ENCODE measurements at places on chromosomes 11 and 22. TPM values are rescaled to one million over a fixed set of nuclear protein-coding genes. Genes with fewer than 3 reads are reported as not detected.

The FXYD6 gene
- not detected for total RNA-seq

The TEX54 gene
- total RNA-seq: not detected

The MS4A6A gene
- not detected for total RNA-seq

The C11orf97 gene
- not detected for total RNA-seq

The LRP4 gene
- total RNA-seq: 0.52 TPM

The ZNF215 gene
- total RNA-seq: 0.99 TPM

The MYOD1 gene
- total RNA-seq: not detected

The BSX gene
- total RNA-seq: not detected

The SLC5A1 gene
- not detected for total RNA-seq

The RCOR2 gene
- 0.19 TPM for total RNA-seq

The MS4A7 gene
- total RNA-seq: not detected

The SLC29A2 gene
- total RNA-seq: 6.6 TPM

The PATE2 gene
- total RNA-seq: not detected

The KIAA0930 gene
- total RNA-seq: 16.6 TPM

The GAB4 gene
- total RNA-seq: not detected

The SMC1B gene
- total RNA-seq: 1.1 TPM

The CNIH2 gene
- 1.2 TPM for total RNA-seq

The GRIK4 gene
- total RNA-seq: not detected

The OR10G4 gene
- total RNA-seq: not detected

The TCN1 gene
- not detected for total RNA-seq

The YPEL1 gene
- total RNA-seq: 0.88 TPM

The MYEOV gene
- not detected for total RNA-seq

The TESMIN gene
- total RNA-seq: 7.3 TPM

The PATE1 gene
- total RNA-seq: not detected

The TRPC6 gene
- total RNA-seq: not detected

The DRD4 gene
- 1.2 TPM for total RNA-seq

The API5 gene
- total RNA-seq: 147 TPM

The ATF4 gene
- total RNA-seq: 589 TPM

The MMP7 gene
- total RNA-seq: not detected

The C22orf15 gene
- 1.4 TPM for total RNA-seq

The DDT gene
- 107 TPM for total RNA-seq

The RAG2 gene
- not detected for total RNA-seq

The SCT gene
- not detected for total RNA-seq

The SEPTIN5 gene
- 0.81 TPM for total RNA-seq

The DNAJB13 gene
- total RNA-seq: 0.26 TPM

The APOL4 gene
- total RNA-seq: 0.20 TPM

The OSBPL5 gene
- 3.9 TPM for total RNA-seq

The KCNC1 gene
- not detected for total RNA-seq

The GPR83 gene
- total RNA-seq: not detected

The MYBPC3 gene
- total RNA-seq: not detected

The KMT5B gene
- 21.6 TPM for total RNA-seq

The BID gene
- total RNA-seq: 63.7 TPM

The SLC1A2 gene
- total RNA-seq: not detected

The NXPE2 gene
- not detected for total RNA-seq

The FEN1 gene
- total RNA-seq: 74.7 TPM

The RAB6A gene
- 41.2 TPM for total RNA-seq

The LDHAL6A gene
- 0.19 TPM for total RNA-seq

The FGF4 gene
- not detected for total RNA-seq

The MS4A4A gene
- not detected for total RNA-seq

The YPEL4 gene
- total RNA-seq: 0.17 TPM

The FREY1 gene
- 0.32 TPM for total RNA-seq

The TENM4 gene
- total RNA-seq: not detected

Data from activated naive CD4-positive, alpha-beta T cell treated with anti-CD3 and anti-CD28 coated beads for 36 hours (primary cell).